ENCODE measurements at places on chromosomes 6 and 20.

DNA sequence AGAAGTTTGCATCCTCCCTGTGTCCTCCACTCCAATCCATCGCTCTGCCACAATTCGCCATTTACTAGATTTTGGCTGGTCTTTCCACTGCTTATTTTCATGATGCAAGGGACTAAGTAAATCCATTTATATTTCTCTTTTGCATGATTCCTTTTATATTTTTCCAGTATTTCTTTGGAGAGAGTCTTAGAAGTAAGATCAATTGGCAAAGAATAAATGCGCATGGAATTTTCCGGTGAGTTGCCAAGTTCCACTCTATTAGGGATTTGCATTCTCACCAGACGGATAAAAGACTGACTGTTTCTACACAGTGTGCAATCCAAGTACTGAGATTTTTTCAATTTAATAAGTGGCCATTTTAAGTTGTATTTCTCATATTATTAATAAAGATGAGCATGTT lies 91.7 kb upstream of the PHACTR3 start:
- no peak for DNase-seq

DNA sequence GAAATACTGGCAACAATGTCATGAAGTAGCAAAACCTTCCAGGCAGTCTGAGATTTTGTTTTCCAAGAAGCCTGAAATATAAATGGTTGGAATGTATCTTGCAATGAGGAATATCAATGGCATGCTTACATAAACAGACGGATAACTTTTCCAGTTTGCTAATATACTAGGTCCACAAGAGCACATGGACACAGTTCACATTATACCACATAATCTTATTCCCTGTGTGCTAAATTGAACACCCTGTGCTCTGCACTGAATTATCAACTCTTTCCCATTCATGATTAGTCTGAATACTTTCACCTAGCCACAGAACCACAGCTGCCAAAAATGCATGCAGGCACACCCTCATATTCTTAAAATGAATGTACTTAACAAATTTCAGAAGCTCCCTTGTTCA lies 274.3 kb downstream of the COL12A1 start:
- DNase-seq = no peak

GRCh38 chr6:34950849-34951248 lies 61.8 kb downstream of the ANKS1A start:
- DNase-seq = no peak

DNA sequence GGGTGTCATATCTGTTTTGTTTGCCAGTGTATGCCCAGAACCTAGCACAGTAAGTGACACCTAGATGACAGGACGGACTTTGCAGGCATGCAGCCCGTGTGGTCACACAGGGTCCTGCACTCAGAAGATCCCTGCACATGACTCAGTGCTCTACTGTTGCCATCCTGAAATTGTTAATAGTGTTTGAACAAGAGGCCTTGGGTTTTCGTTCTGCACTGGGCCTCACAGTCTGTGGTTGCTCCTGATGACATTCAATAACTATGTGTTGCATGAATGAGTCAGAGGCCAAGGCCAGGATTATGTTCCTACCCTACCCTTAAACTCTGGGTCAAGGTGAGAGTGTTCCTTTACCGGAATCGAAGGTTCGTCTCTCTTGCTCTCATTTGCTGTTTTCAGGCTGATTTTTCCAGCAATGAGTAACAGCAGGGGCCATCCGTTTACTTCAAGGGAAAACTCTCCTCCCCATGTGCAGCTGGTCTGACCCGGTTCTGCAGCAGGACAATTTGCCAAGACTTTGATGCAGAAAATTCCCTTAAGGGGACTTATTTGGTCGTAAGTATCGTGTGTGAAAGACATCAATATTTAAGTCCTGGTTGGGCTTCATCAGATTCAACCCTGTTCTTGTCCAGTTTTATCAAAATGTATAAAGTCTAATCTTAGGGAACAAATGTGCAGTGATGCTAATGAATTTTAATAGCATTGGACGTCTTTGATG lies 13.0 kb upstream of the PFDN4 start:
- DNase-seq = no peak

GRCh38 chr6:96276856-96277255 lies 244.8 kb upstream of the UFL1 start:
- DNase-seq = no peak

DNA sequence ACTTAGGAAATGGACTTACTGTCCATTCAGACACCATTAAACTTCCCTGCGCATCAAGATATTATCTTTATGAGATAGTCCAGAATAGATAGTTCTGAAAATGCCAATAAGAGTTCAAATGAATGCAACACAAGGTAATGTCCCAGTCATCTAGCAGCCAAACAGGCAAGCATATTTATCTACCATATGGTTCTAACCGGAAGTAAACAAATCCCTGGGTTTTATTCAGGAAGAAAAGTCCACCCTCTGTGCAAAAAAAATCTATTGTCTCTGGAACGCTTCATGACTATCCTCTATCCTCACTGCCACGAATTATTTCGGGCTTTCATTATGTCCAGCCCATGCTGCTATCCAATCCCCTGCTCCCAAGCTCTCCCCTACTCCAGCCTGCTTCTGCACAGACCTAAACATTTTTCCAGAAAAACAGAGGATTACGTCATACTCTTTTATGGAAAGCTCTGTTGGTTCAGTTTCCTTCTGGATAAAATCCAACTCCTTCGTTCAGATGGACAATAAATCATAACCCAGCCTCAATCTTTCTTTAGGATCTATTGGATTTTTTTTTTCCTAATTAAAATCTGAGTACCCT lies 11.4 kb downstream of the PPIL6 start:
- DNase-seq = no peak

- no peak for DNase-seq
These were observed 272.0 kb upstream of the SULF2 start for GRCh38 chr20:48057251-48057650.

DNA sequence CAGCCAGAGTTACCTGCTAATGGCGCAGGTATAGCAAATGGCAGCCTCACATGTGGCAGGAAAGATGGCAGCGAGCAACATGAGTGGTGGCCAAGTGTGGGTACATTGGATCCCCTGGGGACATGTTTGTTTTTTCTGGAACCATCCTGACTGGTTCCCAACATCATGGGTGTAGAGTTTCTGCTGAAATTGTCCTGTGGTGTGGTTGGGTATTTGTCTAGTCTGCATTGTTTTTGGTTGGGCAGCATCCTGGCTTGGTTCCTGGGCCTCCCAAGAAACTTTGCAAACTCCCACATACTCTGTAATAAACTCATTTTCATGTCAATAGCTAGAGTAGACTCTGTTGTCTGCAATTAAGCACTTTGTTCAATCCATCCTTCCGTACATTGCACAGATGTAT lies 282.6 kb downstream of the CDC5L start:
- no peak for DNase-seq

GRCh38 chr6:17729223-17730077 lies 22.7 kb upstream of the NUP153 start:
- no peak for DNase-seq

DNA sequence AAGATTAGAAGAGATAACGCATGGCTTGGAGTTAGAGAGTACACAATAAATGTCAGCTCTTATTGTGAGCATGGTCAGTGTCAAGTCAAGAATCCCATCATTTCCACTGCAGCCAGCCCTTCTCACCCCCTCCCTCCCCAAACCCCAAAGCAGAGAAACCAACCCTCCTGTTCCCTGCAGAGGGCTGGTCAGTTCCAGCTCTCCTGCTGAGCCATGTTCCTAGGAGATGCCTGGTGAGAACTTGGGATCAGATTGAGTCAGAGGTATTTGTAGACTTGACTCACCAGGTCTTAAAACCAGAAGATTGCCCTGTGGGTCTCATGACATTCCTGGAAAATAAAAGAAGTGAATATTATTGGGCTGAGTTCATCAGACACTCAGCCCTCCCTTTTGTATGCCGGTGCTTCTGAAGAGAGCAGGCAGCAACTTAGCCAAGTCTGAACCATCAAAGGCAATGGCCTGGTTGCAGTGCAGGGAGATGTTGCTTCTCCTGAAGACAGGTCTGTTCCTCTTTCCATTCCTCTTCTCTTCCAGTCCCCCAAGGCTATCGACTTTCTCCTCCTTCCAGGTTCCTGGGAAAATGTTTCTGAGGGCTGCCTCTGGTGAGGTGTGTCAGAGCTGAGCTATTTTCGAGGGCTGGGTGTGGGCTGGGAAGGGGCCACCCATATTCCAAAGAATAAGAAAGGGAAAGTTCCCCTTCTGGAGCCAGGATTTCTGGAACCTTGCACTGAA lies 278.2 kb upstream of the SUPT3H start:
- DNase-seq = no peak

- no peak for DNase-seq
These were observed 191.4 kb downstream of the REV3L start for GRCh38 chr6:111291336-111292259.

DNA sequence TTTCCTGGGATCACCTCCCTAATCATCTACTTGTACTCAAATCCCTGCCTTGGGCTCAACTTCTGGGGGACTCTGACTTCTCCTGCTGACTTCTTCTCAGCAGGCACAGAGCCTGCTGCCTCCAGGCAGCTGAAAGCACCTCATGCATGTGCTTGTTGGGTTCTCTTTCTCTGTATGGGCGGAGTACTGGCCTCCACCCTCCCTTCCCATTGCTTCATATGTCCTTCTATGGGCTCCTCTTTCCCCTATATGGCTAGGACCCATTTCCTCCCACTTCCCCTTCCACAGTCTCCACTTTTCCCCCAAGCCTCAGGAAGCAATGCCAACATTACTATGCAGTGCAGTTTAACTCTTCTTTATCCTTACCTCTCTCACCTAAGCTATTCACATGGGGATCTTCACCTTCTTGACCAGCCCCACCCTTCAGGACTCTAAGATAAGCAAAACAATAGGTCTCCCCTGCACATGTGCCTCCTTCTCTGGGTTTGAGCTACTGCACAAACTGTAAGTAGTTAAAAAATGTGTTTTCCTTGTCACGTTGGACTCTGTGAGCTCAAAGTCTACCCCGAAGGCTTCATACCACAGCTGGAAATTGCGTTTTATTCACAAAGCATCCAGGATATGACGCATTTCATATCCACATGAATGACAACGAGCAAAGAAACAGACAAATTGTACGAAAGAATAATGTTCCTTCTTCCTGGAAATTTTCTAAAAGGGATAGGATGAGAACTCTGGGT lies 93.7 kb downstream of the CDS2 start:
- DNase-seq = no peak

Measured in NCI-H2081 (cell line).